ENCODE measurements at places on chromosomes 1 and 21.

DNA sequence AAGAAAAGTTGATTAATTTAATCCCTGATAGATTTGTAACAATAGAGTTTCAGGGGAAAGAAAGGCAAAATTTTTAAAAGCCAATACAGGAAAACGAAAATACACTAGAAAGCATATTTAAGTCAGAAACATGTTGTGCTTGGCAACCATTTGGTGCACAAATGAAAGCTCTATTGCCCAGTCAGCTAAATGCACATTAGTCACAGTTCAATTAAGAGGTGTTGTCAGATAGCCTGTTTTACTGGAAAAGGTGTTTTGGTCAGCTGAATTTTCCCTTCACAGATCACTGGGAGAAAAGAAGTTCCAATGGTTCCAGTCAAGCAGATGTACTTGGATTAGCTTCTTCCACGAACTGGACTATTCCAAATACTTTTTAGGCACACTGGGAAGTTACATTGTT, 25.4 kb downstream of the RGS4 start:
- H3K4me3 ChIP-seq: no peak overlapping the region
- H3K27ac ChIP-seq: no peak overlapping the region
- no peak for DNase-seq
- H3K27me3 ChIP-seq: no peaks in the 10 kb centered on the region

GRCh38 chr1:109201123-109201703, 12.5 kb upstream of the SARS1 start:
- peaks cover 2% of the 10 kb centered on the region for H3K27me3 ChIP-seq
- no peak for DNase-seq
- H3K36me3 ChIP-seq: peaks cover 13% of the 10 kb centered on the region
- H3K27ac ChIP-seq: peak overlapping the region; percentile 26
- H3K4me3 ChIP-seq: no peak overlapping the region
- H3K4me1 ChIP-seq: peaks cover 38% of the 10 kb centered on the region

DNA sequence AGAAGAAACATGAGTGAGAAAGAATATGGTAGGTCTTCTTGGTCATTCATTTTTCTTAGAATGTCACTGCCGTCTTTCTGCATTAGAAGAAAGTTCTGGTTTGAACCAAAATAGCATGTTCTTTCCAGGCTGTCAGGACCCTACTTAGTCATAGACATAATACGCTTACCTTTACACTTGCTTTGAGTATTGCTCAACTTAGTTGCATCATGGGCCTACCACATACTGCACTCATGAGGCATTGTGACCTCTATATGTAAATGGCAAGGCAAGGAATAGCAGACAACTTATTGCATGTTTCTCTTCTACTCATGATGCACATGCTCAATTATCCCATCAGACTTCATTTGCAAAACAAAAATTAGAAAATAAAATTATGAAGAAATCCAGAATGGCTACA, 415.0 kb downstream of the HLX start:
- H3K4me1 ChIP-seq: no peaks in the 10 kb centered on the region
- DNase-seq: no peak
- peaks cover 8% of the 10 kb centered on the region for H3K27me3 ChIP-seq
- no peak overlapping the region for H3K27ac ChIP-seq
- H3K4me3 ChIP-seq: no peak overlapping the region
- H3K36me3 ChIP-seq: no peaks in the 10 kb centered on the region

DNA sequence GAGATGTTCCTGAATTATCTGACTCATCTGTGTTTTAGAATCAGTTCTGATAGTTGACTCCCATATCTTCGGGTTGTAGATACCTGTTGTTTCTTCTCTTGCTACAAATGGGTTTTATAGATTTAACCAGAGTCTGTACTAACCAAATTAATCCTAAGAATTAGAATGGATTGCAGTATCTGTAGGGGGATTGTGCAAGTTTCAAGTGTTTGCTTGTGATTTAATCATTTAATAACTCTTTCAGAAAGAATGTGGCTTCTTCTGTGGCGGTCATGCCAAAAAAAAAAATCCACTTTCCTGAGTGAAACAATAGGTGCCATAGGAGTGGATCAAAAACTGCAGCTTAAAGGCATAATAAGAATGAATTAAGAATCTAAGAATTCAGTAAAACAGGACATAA, 9.4 kb downstream of the IPO9 start:
- H3K4me3 ChIP-seq: no peak overlapping the region
- no peaks in the 10 kb centered on the region for H3K27me3 ChIP-seq
- H3K4me1 ChIP-seq: peaks cover 35% of the 10 kb centered on the region
- DNase-seq: no peak

GRCh38 chr1:162357681-162358266, 18.9 kb downstream of the SPATA46 start:
- no peak for DNase-seq
- no peak overlapping the region for H3K4me3 ChIP-seq
- peaks cover 9% of the 10 kb centered on the region for H3K27me3 ChIP-seq
- no peaks in the 10 kb centered on the region for H3K36me3 ChIP-seq
- H3K27ac ChIP-seq: no peak overlapping the region

GRCh38 chr1:212699104-212699624, 476 bp downstream of the BATF3 start:
- peak overlapping the region; percentile 92 for H3K4me3 ChIP-seq
- peaks cover 12% of the 10 kb centered on the region for H3K27me3 ChIP-seq
- H3K36me3 ChIP-seq: peaks cover 21% of the 10 kb centered on the region

- peaks cover 41% of the 10 kb centered on the region for H3K36me3 ChIP-seq
- H3K27me3 ChIP-seq: no peaks in the 10 kb centered on the region
- H3K4me3 ChIP-seq: no peak overlapping the region
- DNase-seq: no peak
- H3K4me1 ChIP-seq: peaks cover 23% of the 10 kb centered on the region
These were observed 31.6 kb upstream of the PPP1R15B start for GRCh38 chr1:204443260-204443619.

DNA sequence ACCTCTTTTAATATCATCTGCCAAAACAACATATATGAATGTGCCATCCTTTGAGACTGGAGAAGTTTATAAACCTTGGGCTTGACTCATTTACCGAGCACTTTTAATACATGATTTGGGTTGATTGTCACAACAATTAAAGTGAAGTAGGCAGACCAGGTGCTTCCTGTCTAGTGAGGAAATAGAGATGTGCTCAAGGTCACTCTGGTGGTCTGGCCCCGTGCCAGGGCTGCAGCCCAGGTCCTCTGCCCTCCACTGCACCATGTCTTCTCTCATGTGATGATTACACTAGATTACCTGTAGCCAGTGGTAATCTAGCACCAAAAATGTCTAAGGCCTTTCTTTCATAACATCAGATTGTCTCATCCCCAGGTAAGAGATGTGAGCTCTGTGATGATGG, 61.8 kb upstream of the LAMC2 start:
- H3K36me3 ChIP-seq: no peaks in the 10 kb centered on the region
- H3K4me1 ChIP-seq: no peaks in the 10 kb centered on the region
- H3K27ac ChIP-seq: no peak overlapping the region
- peaks cover 2% of the 10 kb centered on the region for H3K27me3 ChIP-seq
- no peak for DNase-seq

DNA sequence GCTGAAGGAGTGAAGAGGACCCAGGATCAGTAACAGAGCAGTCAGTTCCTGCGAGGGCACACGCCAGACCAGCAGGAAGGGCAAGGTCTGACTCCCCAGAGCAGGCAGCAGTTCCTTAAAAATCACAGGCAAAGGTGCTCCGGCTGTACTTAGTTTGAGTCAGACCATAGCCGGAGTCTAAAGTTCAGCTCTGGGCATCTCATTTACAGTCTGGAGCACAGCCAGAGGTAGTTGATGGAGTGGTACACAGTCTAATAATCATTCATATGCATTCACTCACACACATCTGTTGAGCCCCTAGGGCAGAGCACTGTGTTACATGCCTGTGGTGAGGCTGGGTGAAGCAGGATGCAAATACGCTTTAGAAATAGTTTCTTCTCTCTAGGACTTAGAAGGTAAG, 7.3 kb upstream of the AMIGO1 start:
- no peaks in the 10 kb centered on the region for H3K36me3 ChIP-seq
- no peak for DNase-seq
- H3K27ac ChIP-seq: no peak overlapping the region
- H3K4me3 ChIP-seq: no peak overlapping the region
- H3K27me3 ChIP-seq: peaks cover 19% of the 10 kb centered on the region

- peaks cover 1% of the 10 kb centered on the region for H3K36me3 ChIP-seq
- peaks cover 25% of the 10 kb centered on the region for H3K4me1 ChIP-seq
- H3K27me3 ChIP-seq: no peaks in the 10 kb centered on the region
- H3K27ac ChIP-seq: no peak overlapping the region
These were observed 39.7 kb downstream of the EGLN1 start for GRCh38 chr1:231382426-231382825.

GRCh38 chr1:150553392-150554085, 4.3 kb downstream of the ADAMTSL4 start:
- no peak overlapping the region for H3K27ac ChIP-seq
- peaks cover 9% of the 10 kb centered on the region for H3K27me3 ChIP-seq
- no peak for DNase-seq
- peaks cover 31% of the 10 kb centered on the region for H3K4me1 ChIP-seq

GRCh38 chr1:32060914-32061313, 11.8 kb upstream of the TMEM39B start:
- H3K27me3 ChIP-seq: no peaks in the 10 kb centered on the region
- H3K36me3 ChIP-seq: peaks cover 29% of the 10 kb centered on the region
- H3K27ac ChIP-seq: no peak overlapping the region
- H3K4me1 ChIP-seq: no peaks in the 10 kb centered on the region
- DNase-seq: no peak
- H3K4me3 ChIP-seq: no peak overlapping the region

GRCh38 chr21:28745131-28746016, 247.3 kb downstream of the LTN1 start:
- peak; percentile 46 for DNase-seq
- no peak overlapping the region for H3K27ac ChIP-seq
- peaks cover 5% of the 10 kb centered on the region for H3K36me3 ChIP-seq
- no peaks in the 10 kb centered on the region for H3K4me1 ChIP-seq
- H3K4me3 ChIP-seq: no peak overlapping the region

DNA sequence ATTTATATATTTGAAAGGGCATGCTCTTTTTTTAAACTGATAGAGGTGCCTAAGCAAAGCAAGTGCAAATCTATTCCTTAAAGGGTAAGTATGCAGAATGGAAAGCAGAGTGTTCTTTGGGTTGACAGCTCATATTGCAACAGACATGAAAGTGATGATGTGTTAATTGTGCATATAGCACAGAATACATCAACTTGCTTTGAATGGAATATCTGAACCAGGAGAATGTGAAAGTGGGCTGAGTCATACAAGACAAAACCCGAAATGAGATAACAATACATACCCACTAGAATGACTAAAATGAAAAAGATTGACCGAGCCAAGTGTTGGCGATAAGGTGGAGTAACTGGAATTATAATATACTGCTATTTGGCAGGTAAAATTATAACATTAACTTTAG, 4.3 kb downstream of the CR1 start:
- peaks cover 11% of the 10 kb centered on the region for H3K4me1 ChIP-seq
- no peak for DNase-seq
- H3K27ac ChIP-seq: no peak overlapping the region
- H3K27me3 ChIP-seq: peaks cover 41% of the 10 kb centered on the region

DNA sequence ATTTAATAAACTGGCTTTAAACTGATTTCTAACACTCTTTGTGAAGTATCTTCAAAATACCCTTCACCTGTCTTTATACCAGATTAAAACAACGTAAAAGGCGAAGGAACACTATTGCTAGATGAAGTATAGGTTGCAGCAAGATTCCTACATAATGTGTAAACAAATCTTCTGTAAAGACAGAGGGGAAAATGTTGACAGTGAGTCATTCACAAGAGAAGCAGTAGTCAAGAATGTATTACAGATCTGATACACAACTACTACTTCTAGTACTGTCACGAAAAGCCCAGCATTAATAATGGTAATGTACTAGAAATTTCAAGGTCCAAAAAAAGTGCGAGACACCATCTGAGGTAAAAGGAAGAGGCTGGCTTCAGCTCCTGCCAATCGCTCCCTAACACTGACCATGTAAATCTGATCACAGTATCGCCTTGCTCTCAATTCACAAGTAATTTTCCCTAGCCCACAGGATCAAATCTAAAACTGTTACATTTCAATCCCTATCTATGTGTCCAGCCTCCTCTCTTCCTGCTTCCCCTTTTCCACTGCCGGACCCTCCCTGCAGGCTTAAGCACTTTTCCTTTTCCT, 290.4 kb downstream of the AKT3 start:
- no peaks in the 10 kb centered on the region for H3K4me1 ChIP-seq
- H3K4me3 ChIP-seq: no peak overlapping the region
- peaks cover 6% of the 10 kb centered on the region for H3K36me3 ChIP-seq
- DNase-seq: no peak
- no peaks in the 10 kb centered on the region for H3K27me3 ChIP-seq

- no peak overlapping the region for H3K27ac ChIP-seq
- H3K4me1 ChIP-seq: no peaks in the 10 kb centered on the region
- no peak overlapping the region for H3K4me3 ChIP-seq
- H3K36me3 ChIP-seq: no peaks in the 10 kb centered on the region
- H3K27me3 ChIP-seq: peaks cover 13% of the 10 kb centered on the region
These were observed 69.7 kb downstream of the NOS1AP start for GRCh38 chr1:162139211-162139610.

DNA sequence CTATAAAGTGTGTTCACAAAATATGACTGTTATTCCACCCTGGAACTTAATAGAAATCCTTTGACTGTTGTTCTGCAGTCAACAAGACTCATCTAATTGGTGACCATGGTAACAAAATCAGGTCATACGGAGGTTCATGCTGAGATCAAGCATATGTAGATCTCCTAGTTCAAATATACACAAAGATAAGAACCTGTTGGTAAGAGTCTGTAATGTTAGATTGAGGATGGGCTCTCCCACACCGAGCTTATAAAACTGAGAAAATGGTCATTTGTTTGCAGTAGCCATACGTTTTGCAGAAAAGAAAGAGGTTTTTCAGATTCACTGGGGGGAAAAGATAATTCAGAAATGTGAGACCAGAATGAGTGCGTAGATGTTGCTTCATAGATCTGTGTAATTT, 468.1 kb downstream of the RPS6KC1 start:
- H3K4me1 ChIP-seq: no peaks in the 10 kb centered on the region
- peaks cover 2% of the 10 kb centered on the region for H3K27me3 ChIP-seq
- H3K27ac ChIP-seq: no peak overlapping the region
- no peak for DNase-seq
- no peak overlapping the region for H3K4me3 ChIP-seq

DNA sequence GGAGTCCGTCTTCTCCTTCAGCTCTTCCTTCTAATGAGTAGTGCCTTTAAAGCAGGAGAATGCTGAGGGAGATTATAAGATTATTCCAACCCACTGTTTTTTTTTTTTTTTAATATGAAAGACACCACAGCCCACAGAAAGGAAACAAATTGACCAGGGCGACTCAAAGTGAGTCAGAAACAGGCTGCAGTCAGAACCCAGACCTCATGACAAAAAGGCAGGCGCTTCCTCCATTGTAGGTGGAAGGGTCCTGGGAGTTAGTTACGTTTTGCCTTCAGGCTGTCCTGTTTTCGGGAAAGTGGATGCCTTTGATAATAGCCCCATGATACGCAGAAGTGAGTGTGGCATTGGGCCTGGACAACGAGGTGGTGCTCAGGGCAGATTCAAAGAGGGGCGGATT, 21.0 kb downstream of the PLXNA2 start:
- H3K36me3 ChIP-seq: no peaks in the 10 kb centered on the region
- H3K27me3 ChIP-seq: peaks cover 20% of the 10 kb centered on the region
- DNase-seq: no peak
- no peak overlapping the region for H3K27ac ChIP-seq
- H3K4me1 ChIP-seq: no peaks in the 10 kb centered on the region

- peaks cover 12% of the 10 kb centered on the region for H3K4me1 ChIP-seq
- H3K27ac ChIP-seq: no peak overlapping the region
- DNase-seq: no peak
- no peak overlapping the region for H3K4me3 ChIP-seq
- H3K27me3 ChIP-seq: no peaks in the 10 kb centered on the region
These were observed 50.6 kb downstream of the CHML start for GRCh38 chr1:241589521-241589920.

- H3K4me1 ChIP-seq: peaks cover 3% of the 10 kb centered on the region
- no peaks in the 10 kb centered on the region for H3K27me3 ChIP-seq
- peaks cover 46% of the 10 kb centered on the region for H3K36me3 ChIP-seq
- H3K4me3 ChIP-seq: no peak overlapping the region
- no peak overlapping the region for H3K27ac ChIP-seq
These were observed 49.6 kb upstream of the PSMG1 start for GRCh38 chr21:39232861-39233291.
